ENCODE measurements at places on chromosomes 3 and 15.

DNA sequence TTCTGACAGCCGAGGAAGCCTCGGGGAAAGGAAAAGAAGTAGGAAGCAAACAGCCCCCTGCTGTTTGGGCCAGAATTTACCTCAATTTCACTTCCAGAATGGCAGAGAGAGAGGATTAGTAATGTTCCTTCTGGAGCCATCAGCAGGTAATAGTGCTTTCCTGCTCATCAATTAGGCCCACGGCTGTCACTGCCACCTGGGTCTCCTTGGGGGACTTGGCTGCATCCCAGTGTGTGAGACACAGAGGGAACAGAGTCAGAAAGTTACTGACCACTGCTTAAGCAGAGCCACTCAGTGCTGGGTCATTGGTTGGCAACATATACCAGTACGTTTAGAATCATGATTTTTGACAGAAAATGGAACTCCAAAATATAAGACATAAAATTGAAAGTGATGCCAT, 397.0 kb downstream of the EPHA3 start:
- DNase-seq: no peak

DNA sequence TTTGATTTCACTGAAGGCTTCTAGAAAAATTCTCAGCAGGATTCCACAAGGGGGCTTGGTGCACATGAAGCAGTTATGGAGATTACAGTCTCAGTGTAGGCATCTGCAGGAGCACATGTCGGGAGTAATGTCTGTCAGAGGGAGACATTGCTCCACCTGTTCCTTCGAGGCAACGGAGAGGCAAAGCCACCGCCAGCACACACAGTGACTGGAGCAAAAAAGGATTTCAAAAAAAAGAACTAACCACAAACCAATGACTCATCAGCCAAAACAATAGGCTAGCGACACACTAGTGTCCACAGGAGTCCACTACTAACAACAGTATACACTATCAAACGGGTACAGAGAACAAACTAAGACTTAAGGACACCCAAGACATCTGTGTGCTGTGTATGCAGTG, 68.9 kb downstream of the NPTN start:
- DNase-seq: no peak

DNA sequence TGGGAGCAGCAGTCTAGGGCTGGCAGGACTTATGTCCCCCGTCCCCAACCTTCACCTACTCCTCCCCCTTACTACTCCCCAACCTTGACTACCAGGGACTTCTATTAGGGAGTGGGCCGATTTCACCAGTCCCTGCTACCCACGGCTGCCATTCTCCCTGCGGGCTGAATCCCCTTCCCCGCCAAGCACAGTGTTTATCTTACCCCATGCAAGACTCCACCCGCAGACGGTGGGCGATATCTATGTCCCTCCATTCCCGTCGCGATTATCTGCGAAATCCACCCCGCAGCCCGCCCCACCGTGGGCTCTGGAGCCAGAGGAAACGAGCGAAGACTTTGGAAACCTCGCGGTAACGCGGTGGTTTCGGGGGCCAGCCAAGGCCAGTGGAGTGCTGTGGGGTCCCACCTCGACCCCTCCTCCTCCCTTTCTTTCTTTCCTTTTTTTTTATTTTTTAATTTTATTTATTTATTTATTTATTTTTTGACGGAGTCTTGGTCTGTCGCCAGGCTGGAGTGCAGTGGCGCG, 4.7 kb downstream of the ISLR2 start:
- no peak for DNase-seq

GRCh38 chr3:2765002-2765579, 345.1 kb downstream of the IL5RA start:
- no peak for DNase-seq

DNA sequence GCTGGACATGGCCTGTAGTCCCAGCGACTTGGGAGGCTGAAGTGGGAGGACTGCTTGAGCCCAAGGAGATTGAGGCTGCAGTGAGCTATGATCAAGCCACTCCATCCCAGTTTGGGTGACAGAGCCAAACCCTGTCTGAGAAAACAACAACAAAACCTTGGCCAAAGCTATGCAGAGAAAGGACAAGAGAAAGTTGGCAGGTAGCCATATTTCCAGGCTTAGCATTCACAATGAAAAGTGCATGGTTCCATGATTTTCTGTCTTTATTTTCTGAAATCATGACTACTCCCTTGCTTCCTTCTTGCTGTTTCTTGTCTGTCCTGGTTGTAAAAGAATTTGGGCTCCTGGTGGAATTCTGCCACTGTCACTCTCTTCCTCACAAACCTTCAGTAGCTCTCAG, 284.6 kb upstream of the C2CD4B start:
- no peak for DNase-seq

DNA sequence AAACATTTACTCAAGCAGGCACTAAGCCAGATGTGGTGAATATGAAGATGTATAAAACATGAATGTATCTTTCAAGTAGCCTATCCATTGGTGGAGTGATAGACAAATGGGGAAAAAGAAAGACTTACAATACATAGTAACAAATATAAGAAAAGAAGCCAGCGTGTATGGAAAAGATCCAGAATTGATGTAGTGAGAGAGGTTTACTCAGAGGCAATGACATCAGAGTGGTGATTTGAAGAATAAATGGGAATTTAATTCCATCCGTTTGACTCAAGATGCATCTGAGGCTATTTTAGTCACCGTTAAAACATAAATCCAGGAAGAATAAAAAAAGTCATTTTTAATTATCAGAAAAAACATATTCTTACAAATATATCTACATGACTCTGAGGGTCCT, 162.6 kb downstream of the IL1RAP start:
- DNase-seq: no peak

- DNase-seq: no peak
Measured at GRCh38 chr3:159619341-159619885, 369.2 kb upstream of the IL12A start.

- DNase-seq: no peak
Measured at GRCh38 chr3:59601486-59601885, 551.7 kb upstream of the CFAP20DC start.

- no peak for DNase-seq
Measured at GRCh38 chr15:50009634-50010033, 109.4 kb downstream of the ATP8B4 start.

- no peak for DNase-seq
Measured at GRCh38 chr3:5016211-5017161, 37.2 kb downstream of the BHLHE40 start.

GRCh38 chr3:18872466-18872865, 275.8 kb upstream of the KCNH8 start:
- DNase-seq: no peak

DNA sequence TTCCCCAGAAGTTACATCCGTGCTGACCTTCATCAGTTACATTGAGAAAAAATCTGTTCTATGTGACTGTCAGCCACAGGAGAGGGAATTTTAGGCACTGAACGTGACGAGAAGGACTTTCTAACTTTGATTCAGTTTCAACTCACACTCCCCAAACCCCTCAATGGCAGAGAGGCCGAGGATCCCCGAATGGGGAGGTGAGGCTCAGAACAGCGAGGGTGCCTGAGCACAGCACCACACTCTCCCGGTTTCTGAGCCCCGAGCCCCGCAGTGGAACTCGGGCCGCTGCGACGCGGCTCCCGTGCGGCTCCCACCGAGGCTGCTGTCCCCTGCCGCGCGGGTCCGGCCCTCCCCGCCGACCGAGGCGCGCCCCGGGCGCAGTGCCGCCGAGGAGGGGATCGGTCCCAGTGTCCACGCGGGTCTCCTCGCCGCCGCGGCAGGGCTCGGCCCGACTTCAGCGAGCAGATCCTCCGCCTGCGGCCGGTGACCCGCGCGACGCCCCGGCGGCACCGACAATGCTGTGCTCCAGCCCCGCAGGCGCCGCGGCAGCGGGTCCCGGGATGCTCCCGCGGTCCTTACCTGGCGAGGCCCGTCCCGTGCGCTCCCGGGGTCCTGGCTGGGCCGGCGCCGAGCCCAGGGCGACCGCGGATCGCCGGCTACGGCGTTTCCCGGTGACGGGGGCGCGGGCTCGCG, 439 bp downstream of the CTXND1 start:
- DNase-seq: no peak

- DNase-seq: no peak
Measured at GRCh38 chr3:45611628-45612081, 17.1 kb downstream of the LIMD1 start.

DNA sequence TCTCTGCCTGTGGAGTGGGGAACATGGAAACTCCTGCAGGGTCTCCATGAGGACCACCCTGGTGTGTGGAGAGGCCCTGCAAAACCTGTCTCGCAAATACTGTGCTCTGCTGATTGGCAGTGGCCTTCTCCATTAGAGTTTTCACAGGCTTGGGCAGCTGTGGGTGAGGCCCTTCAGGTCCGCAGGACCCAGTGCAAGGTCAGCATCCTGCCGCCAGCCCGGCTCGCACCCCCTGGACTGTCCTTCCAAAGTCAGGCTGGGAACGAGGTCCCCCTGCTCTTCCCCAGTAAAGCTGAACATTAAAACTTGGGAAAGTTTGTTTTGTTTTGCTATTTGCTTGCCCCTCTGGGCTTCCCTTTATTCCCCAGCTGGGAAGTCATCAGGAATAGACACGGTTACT, 85.0 kb upstream of the PLXNA1 start:
- DNase-seq: no peak

- no peak for DNase-seq
Measured at GRCh38 chr3:141643796-141644195, 94.3 kb upstream of the RNF7 start.

- no peak for DNase-seq
Measured at GRCh38 chr3:72186400-72186855, 401.5 kb upstream of the PROK2 start.

GRCh38 chr15:47791161-47791560, 73.9 kb downstream of the SEMA6D start:
- no peak for DNase-seq

- no peak for DNase-seq
Measured at GRCh38 chr15:83164771-83165404, 42.7 kb downstream of the HDGFL3 start.

GRCh38 chr15:67135494-67135893, 70.1 kb downstream of the SMAD3 start:
- no peak for DNase-seq

- DNase-seq: no peak
Measured at GRCh38 chr3:172065967-172066762, 26.8 kb downstream of the FNDC3B start.

- DNase-seq: no peak
Measured at GRCh38 chr15:49742381-49742780, 121.5 kb downstream of the DTWD1 start.

DNA sequence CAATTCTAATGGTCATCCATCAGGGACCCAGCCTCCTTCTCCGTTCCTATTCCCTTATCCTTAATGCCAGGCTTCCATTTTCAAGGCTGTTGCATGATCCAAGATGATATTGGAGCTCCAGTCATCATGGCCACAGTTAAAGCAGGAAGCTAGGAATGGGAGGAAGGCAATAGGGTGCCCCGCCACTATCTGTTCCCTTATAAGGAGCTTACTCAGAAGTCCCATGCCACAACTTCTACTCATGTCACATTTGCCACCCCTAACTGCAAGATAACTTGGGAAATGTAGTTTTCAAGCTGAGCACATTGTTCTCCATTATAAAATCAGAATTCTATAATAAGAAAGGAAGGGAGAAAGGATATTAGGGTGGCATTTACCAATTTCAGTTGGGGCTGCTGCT, 38.6 kb upstream of the SPSB4 start:
- no peak for DNase-seq

GRCh38 chr3:120903221-120903620, 4.8 kb upstream of the STXBP5L start:
- no peak for DNase-seq

GRCh38 chr15:64732156-64732860, 43.1 kb downstream of the RBPMS2 start:
- no peak for DNase-seq

DNA sequence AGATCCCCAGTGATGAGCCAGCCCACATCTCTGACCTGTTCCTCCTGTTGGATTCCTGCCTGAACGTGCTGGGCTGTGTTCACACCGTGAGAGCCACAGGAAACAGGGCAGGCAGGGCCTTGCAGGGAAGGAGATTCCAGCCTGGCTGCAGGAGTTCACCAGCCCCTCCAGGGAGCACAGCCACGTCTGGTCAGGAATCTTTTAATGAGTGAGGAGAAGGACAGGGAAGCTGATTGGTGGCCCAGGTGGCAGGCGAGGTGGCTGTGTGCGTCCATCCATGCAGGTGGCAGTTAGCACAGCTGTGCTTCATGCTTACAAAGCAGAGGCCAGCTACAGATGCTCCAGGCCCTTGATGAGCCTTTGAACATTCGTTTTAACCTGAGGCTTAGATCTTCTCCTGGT, 10.5 kb downstream of the LRRK1 start:
- no peak for DNase-seq

- DNase-seq: no peak
Measured at GRCh38 chr3:131903988-131904415, 130.8 kb downstream of the CPNE4 start.

DNA sequence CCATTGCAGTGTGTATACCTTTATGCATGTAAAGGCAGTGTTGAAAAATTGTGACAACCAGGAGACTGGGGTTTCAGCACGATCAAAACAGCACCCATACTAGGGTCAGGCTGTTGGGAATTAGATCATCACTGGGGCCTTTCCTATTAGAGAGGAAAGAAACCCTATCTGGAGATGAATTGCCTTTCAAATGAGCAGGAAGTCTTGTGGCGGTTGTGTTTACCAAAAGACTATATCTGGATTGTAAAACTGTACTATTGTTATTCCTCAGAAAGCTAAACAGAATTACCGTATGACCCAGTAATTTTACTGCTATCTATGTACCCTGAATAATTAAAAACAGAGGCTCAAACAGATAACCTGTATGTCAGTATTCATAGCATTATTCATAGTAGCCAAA, 10.1 kb downstream of the UBE2E1 start:
- DNase-seq: no peak

DNA sequence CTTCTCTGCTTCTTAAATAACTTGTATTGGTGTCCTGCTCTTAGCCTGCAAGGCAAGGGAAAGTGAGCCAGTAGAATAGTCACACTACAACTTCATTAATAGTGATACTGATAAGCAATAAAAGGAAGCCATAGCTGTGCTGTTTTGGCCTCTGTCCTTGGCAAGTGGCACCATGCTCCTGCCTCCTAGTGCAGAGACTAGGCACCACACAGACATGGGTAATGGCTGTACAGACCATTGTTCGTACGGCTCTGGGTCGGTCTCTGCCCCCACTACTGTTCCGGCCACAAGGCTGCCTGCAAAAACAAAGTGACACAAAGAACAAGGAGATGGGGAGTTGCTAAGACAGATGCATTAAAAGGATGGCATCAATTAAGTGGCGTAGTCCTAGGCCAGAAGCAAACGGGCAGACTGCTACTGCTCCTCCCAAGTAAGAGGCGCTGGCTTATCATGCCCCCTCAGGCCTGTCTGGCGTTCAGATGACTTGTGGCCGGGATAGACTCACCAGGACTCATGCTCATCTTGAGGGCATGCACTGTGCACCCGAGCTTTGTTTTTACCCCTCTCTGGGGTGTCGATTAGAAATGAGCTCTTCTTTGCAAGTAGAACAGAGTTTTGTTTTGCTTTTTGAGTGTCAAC, 75.6 kb downstream of the TRAK1 start:
- no peak for DNase-seq

- DNase-seq: no peak
Measured at GRCh38 chr3:172777901-172778300, 27.4 kb downstream of the ECT2 start.

GRCh38 chr3:197505796-197506548, 49.8 kb downstream of the BDH1 start:
- no peak for DNase-seq

Measured in NCI-H2107 (cell line).